ENCODE measurements at places on chromosomes 2 and 18. TPM values are rescaled to one million over a fixed set of nuclear protein-coding genes. Genes with fewer than 3 reads are reported as not detected.

AP1S3 gene
- polyA plus RNA-seq, result 0.64 TPM

DNA sequence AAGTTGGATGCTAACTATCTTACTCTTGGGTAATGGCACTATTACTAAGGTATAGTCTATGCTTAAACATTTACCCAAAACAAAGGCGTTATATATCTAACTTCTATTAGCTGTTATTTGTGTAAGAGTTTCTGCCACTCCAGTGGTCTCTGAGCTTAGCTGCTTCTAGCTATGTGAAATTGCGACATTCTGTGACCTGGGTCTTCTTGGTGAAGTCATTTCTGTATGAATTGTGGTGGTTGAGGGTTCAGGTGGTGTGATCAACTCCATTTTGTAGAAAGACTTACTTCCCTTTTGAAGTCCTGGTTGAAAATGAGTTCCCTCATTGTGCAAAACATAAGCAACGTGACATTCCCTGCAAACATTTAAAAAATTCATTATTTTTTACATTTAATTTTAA lies 221.6 kb downstream of the PIK3C3 start:
- no peak for DNase-seq

DNA sequence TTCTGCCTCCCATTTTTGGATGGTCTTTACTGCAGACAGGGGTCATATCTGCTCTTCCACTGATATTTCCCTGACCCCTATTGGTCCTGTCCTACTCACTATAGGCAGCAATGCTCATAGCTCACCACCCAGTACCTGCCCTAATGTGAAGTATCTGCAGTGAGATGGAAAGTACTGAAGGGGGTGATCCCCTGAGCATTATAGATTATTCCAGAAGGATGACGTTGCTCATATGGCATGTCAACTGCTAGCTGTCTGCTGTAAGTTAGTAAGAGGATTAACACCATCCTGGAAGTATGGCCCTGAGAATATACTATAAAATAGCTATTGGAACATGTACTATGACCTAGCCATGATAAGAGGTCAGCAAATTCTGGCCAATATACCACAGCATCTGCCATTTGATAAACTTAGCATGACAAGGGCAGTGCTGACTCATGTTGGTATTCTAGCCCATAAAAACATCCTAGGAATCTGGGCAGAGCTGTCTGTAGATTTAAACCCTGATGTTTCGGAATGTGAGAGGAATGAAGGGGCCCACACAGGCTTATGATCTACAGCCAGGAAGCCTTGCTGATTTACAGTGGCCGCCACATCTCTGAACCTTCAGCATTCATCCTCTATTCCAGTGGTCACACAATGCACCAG lies 451.4 kb downstream of the TNS1 start:
- DNase-seq, result peak; percentile 73

- DNase-seq, result no peak
These were observed 7.0 kb upstream of the NDUFV2 start for GRCh38 chr18:9095297-9096006.

DNA sequence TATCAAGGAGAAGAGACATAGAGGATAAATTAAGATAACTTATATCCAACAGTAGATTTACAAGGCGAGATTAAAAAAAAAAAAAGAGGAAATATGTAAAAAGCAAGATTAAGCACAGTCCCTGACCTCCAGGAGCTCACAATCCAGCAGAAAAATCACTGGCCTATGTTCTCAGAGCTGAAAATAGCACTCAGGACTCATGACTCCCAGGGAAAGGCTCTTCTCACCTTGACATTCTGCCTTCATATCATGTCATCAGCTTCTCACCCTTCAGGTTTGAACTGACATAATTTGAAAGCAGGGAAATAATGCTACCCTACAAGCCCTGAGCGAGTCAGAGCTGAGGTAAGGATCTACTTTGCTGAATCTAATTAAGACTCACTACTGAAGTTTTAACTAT lies 82.8 kb downstream of the L3MBTL4 start:
- DNase-seq, result peak; percentile 1

DNA sequence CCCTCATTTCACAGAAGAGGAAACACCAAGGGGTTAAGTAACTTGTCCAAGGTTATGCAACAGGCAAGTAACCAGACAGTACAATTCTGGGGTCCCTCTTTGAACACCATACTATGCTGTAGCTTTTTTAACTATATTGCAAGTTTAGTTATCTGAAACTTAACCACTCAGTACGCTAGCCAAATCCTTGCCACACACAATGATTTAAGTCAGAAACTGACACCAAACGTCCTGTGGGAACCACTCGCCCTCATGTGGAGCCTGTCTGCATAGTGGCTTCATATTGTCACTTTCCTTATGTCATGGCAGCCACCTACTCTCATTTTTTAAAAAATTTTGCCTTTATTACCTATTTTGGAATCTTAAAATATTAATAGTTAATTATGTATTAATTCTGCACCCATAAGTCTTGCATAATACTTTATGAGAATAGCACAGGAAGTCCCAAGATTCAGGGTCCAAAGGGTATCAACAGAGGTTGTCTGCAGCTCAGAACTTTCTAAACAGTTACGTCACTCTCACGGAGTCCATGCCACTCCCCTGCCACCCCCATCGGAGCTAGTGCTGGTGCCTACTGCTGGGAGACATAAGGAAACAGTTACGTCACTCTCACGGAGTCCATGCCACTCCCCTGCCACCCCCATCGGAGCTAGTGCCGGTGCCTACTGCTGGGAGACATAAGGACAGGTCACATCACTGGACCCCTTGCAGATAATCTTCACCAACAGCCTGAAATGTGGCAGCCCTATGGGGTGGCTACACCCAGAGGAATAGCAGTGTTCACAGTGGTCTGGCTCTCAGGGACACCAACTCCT lies 99.0 kb downstream of the L3MBTL4 start:
- no peak for DNase-seq

Data from muscle of back (tissue), 13 donors.